ENCODE measurements at places on chromosomes 1 and 21. TPM values are rescaled to one million over a fixed set of nuclear protein-coding genes. Genes with fewer than 3 reads are reported as not detected.

The VANGL2 gene
- total RNA-seq = 0.05 TPM

The RNF186 gene
- total RNA-seq = not detected

The FALEC gene
- 2.5 TPM for total RNA-seq

DNA sequence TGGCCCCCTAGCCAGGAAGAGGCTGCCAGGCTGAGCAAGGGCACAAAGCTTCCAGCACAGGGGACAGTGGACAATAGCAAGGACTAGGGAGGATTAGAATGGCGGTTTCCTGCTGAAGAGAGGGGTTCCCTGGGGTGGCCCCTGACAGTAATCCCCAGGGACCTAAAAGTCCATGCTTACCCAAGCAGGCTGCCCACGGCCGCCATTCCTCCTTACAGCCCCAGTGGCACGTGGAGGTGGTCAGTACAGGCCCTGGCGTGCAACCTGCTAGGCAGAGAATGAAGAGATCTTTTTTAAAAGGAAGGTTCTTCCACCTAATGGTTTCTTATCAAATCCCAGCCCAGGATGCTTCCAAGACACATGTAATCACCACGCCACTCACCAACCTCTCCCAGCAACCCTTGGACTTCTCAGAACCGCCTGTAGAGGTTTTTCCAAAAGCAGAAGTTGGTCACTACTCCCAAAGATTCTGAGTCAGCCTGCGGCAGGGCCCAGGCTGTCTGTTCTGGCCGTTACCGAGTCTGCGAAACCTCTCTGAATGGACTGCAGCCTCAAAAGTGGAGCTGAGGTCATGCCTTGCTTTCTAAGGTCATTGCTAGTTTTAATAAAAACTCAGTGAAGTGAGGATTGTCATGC lies 926 bp downstream of the MRPL55 start:
- H3K4me1 ChIP-seq = peaks cover 18% of the 10 kb centered on the region
- no peaks in the 10 kb centered on the region for H3K27me3 ChIP-seq
- H3K4me3 ChIP-seq = peak overlapping the region; percentile 100
- peak overlapping the region; percentile 94 for H3K27ac ChIP-seq

DNA sequence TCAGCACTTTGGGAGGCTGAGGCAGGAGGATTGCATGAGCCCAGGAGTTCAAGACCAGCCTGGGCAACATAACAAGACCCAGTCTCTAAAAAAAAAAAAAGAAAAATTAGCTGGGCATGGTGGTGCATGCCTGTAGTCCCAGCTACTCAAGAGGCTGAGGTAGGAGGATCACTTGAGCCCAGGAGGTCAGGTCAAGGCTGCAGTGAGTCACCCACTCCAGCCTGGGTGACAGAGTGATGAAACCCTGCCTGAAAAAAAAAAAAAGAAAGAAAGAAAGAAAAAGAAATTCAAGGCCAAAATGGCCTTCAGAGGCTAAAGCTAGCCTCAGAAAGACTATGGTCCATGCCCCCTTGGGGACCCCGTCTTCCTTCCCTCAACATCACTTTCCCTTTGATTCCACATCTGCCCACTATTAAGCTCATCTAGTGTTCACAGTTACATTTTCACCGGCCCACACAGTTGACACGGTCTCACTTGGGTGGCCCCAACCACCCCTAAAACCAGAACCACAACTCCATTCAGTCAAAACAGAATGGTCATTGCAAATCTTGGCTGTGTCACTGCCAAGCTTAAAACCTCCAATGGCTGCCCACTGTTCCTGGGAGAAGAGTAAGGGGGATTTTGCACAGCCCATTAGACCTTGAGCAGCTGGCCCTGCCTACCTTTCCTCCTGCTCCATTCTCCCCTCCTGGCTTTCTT lies 2.1 kb upstream of the CAPN8 start:
- no peak for DNase-seq
- no peaks in the 10 kb centered on the region for H3K27me3 ChIP-seq
- H3K36me3 ChIP-seq = no peaks in the 10 kb centered on the region
- no peaks in the 10 kb centered on the region for H3K4me1 ChIP-seq
- no peak overlapping the region for H3K4me3 ChIP-seq

DNA sequence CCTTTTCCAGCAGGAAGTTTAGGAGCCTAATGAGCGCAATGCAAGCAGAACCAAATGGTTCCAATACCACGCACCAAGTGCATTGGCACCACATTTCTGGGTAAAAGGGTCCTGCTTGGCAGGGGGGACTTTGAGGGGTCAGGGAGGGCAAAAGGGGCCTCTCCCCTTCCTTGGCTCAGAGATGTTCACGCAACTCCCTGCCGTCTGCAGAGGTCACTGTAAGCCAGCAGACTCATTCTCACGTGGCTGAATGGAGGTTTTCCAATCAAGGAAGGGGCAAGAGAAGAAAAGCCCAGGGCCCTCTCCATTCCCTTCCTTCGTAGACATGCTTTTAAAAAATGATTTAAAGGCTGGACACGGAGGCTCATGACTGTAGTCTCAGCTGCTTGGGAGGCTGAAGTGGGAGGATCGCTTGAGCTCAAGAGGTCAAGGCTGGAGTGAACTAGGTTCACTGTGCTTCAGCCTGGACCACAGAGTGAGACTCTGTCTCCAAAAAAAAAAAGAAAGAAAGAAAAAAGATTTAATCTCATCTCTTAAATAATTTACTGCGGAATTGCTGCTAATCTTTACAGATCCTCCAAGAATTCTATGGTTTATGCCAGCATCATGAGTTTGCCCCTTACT lies 80.3 kb downstream of the RUNX3 start:
- H3K27me3 ChIP-seq = no peaks in the 10 kb centered on the region
- H3K36me3 ChIP-seq = no peaks in the 10 kb centered on the region
- no peak overlapping the region for H3K27ac ChIP-seq
- no peak overlapping the region for H3K4me3 ChIP-seq
- DNase-seq = peak; percentile 18

GRCh38 chr1:160046494-160047110 lies 14.8 kb upstream of the PIGM start:
- H3K27me3 ChIP-seq = no peaks in the 10 kb centered on the region
- no peak overlapping the region for H3K4me3 ChIP-seq
- H3K36me3 ChIP-seq = no peaks in the 10 kb centered on the region
- H3K4me1 ChIP-seq = no peaks in the 10 kb centered on the region
- peak; percentile 24 for DNase-seq

GRCh38 chr1:149885339-149886120 lies 13.8 kb upstream of the BOLA1 start:
- peak overlapping the region; percentile 97 for H3K4me3 ChIP-seq
- no peaks in the 10 kb centered on the region for H3K36me3 ChIP-seq
- peak; percentile 61 for DNase-seq
- no peaks in the 10 kb centered on the region for H3K27me3 ChIP-seq

DNA sequence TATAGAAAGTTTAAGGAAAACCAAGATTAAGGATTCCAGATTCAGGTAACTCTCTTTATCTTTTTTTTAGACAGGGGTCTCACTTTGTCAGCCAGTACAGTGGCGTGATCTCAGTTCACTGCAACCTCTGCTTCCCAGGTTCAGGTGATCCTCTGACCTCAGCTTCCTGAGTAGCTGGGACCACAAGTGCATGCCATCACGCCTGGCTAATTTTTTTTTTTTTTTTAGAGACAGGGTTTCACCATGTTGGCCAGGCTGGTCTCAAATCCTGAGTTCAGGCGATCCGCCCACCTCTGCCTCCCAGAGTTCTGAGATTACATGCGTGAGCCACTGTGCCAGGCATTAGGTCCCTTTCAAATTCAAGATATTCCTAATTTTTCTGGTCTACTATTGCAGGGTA lies 15.9 kb downstream of the LZIC start:
- H3K4me1 ChIP-seq = no peaks in the 10 kb centered on the region
- H3K36me3 ChIP-seq = peaks cover 5% of the 10 kb centered on the region
- no peak overlapping the region for H3K27ac ChIP-seq
- no peak overlapping the region for H3K4me3 ChIP-seq
- no peaks in the 10 kb centered on the region for H3K27me3 ChIP-seq
- no peak for DNase-seq

GRCh38 chr1:15610167-15610566 lies 7.1 kb upstream of the DDI2 start:
- no peak overlapping the region for H3K27ac ChIP-seq
- H3K4me3 ChIP-seq = no peak overlapping the region
- no peaks in the 10 kb centered on the region for H3K27me3 ChIP-seq
- H3K4me1 ChIP-seq = no peaks in the 10 kb centered on the region

GRCh38 chr1:95829556-95829955 lies 595.5 kb downstream of the RWDD3 start:
- DNase-seq = no peak
- no peaks in the 10 kb centered on the region for H3K27me3 ChIP-seq
- H3K4me1 ChIP-seq = no peaks in the 10 kb centered on the region
- no peak overlapping the region for H3K4me3 ChIP-seq
- H3K27ac ChIP-seq = no peak overlapping the region
- H3K36me3 ChIP-seq = no peaks in the 10 kb centered on the region

- H3K27ac ChIP-seq = no peak overlapping the region
- DNase-seq = no peak
- H3K27me3 ChIP-seq = no peaks in the 10 kb centered on the region
These were observed 73.7 kb downstream of the ATP1B1 start for GRCh38 chr1:169180174-169180573.

DNA sequence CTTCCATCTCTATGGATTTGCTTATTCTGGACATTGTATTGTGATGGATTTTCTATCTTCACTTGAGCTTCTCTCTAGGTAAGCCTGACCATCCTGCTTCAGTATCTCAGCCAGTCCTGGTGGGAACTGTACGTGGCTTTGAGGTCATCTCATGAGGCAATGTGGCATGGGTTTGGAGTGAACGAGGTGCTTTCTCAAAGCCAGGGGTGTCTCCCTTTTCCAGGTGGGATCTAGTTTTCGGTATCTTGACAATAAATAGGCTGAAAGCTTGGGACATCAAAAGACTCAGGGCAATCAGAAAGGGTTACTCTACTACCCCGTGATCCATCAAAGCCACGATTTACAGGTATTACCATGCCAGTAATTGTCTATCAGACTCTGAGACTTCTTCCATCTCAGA lies 40.8 kb downstream of the AZIN2 start:
- H3K4me3 ChIP-seq = no peak overlapping the region
- H3K4me1 ChIP-seq = peaks cover 8% of the 10 kb centered on the region

DNA sequence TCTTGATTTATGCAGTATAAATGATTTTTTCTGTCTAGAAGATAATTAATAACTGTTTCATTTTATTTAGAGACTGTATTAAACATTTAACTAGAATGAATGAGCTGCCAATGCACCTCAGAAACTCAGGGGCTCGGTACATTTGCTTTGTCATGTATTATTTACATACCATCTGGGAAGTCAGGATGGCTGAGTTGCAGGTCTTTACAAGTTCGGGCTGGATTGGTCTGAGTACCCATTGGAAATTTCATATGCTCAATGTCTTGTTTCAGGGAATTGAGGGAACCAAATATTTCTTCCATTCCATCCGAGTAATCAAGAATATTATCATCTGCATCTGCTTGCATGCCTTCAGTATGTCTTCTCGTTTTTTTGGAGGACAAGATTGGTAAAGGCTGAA lies 221.7 kb downstream of the COL11A1 start:
- no peak overlapping the region for H3K27ac ChIP-seq
- no peaks in the 10 kb centered on the region for H3K36me3 ChIP-seq
- no peaks in the 10 kb centered on the region for H3K4me1 ChIP-seq
- no peak overlapping the region for H3K4me3 ChIP-seq
- no peaks in the 10 kb centered on the region for H3K27me3 ChIP-seq

- H3K4me3 ChIP-seq = no peak overlapping the region
- H3K27me3 ChIP-seq = no peaks in the 10 kb centered on the region
- no peaks in the 10 kb centered on the region for H3K36me3 ChIP-seq
- H3K4me1 ChIP-seq = no peaks in the 10 kb centered on the region
- DNase-seq = no peak
These were observed 8.9 kb downstream of the MAP1LC3C start for GRCh38 chr1:241990040-241990439.

- no peaks in the 10 kb centered on the region for H3K27me3 ChIP-seq
- H3K36me3 ChIP-seq = no peaks in the 10 kb centered on the region
- no peak overlapping the region for H3K4me3 ChIP-seq
- no peaks in the 10 kb centered on the region for H3K4me1 ChIP-seq
- no peak for DNase-seq
These were observed 2.8 kb downstream of the PHGDH start for GRCh38 chr1:119714583-119714982.

DNA sequence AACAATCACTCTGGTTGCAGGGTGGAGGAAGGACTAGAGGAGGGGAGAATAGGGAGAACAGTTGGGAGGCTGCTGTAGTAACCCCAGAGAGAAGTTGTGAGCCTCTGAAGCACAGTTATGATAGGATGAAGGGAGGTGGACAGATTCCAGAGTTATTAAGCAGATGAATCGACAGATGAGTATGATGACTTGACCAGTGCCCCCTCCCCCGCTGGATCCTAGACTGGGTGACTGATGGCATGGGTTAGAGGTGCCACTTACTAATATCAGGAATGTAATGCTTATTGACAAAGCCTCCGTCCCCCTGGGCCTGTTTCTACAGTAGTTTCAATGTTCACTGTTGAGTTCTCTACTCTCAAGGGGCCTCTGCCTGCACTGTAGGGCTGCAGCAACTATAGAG lies 14.0 kb upstream of the TIPRL start:
- H3K36me3 ChIP-seq = no peaks in the 10 kb centered on the region
- H3K4me3 ChIP-seq = no peak overlapping the region
- no peaks in the 10 kb centered on the region for H3K4me1 ChIP-seq
- no peaks in the 10 kb centered on the region for H3K27me3 ChIP-seq
- DNase-seq = no peak
- no peak overlapping the region for H3K27ac ChIP-seq

DNA sequence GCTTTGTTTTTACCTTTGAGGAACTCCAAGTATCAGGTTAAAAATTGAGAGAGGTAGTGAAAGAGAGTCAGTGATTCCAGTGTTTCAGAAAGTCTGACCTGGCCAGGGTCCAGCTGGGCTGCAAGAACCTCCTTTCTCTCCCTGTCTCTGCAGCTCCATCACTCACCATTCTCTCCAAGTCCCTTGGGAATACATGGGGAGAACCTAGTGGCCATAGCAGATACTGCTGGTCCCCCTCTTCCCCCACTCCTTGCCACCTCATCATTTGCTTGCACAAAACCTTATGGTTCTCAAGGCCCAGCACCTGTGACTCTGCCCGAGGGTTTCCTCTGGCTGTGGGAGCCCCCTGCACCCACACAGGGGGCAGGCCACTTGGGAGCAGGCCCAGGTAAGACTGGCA lies 279.5 kb downstream of the KIF26B start:
- no peaks in the 10 kb centered on the region for H3K4me1 ChIP-seq
- no peak overlapping the region for H3K4me3 ChIP-seq
- no peaks in the 10 kb centered on the region for H3K36me3 ChIP-seq
- no peak overlapping the region for H3K27ac ChIP-seq
- no peaks in the 10 kb centered on the region for H3K27me3 ChIP-seq

GRCh38 chr1:166282391-166283137 lies 115.8 kb upstream of the FAM78B start:
- H3K27ac ChIP-seq = no peak overlapping the region
- no peaks in the 10 kb centered on the region for H3K36me3 ChIP-seq
- no peak overlapping the region for H3K4me3 ChIP-seq
- no peaks in the 10 kb centered on the region for H3K4me1 ChIP-seq

DNA sequence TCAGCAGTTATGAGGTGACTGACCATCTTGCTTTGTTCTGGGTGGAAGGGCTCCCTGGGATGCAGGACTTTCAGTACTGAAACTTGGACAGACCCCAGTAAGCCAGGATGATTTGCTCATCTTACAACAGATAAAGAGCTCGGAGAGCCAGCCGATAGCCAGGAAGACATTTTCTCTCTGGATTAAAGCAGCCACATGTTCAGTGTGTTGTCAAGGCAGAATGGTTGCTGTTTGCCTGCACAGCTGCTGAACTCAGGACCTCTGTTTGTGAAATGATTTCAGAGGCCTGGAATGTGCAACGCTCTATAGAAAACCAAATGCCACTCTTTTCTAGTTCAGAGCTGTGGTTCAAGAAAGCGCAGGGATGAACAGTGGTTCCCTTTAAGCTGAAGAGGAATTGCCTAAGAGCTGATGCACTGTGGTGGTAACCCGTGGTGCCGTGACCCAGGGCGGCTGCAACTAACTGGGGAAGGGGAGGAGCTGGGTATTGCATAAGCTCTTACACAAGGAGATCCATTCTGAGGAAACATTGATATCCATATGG lies 40.7 kb downstream of the CASQ2 start:
- H3K4me1 ChIP-seq = no peaks in the 10 kb centered on the region
- no peaks in the 10 kb centered on the region for H3K36me3 ChIP-seq
- H3K27me3 ChIP-seq = no peaks in the 10 kb centered on the region
- no peak overlapping the region for H3K4me3 ChIP-seq
